ENCODE measurements at places on chromosomes 12 and 14.

DNA sequence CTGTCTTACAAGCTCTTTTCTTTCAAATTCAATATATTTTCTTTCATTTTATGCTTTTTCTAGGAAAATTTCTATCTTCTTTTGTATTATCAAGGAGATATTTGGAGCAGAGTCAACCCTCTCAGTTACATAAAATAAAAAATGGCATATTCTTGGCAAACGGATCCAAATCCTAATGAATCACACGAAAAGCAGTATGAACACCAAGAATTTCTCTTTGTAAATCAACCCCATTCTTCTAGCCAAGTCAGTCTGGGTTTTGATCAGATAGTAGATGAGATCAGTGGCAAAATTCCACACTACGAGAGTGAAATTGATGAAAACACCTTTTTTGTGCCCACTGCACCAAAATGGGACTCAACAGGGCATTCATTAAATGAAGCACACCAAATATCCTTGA lies 20.6 kb downstream of the PIK3C2G start:
- no peak for DNase-seq

- no peak for DNase-seq
Observed at GRCh38 chr14:63361790-63362189, 43.1 kb upstream of the GPHB5 start.

- no peak for DNase-seq
Observed at GRCh38 chr12:95244350-95244749, 26.7 kb downstream of the VEZT start.

DNA sequence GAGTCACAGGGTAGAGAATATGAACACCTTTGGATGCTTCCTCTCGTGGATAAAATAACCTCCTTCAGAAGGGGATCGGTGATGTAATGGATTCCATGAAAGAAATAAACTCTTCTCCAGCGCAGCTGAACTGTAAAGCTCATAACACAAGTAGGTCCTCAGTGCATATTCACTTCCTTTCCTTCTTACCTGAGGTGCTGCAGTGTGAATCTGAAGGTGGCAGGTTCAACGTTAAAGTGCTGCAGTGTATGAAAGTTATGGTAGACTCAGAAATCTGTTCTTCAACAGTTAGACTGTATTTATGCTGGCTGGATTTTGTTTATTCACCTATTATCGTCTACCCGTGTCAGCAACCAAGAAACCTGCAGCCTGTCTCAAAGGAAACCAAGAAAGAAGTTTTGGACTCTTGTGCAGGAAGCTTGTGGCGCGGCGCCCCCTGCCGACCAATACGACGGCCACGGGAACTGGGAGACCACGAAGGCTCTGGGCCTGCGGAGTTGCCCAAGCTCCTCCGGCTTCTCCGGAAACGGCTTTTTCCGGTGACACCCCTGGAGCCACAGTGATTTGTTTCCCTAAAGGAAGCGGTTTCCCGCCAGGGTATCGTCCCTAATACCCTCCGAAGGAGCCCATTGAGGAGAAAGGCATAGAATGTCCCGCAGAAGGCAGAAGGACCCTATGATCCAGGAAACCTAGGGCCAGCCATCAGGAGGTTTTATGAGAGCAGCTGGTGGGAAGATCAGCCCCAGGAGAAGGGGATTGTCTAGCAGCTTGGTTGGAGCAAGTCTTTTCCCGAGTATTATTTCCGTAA lies 17.6 kb upstream of the RNASE3 start:
- peak; percentile 91 for DNase-seq

- no peak for DNase-seq
Observed at GRCh38 chr12:93954166-93955112, 193.9 kb upstream of the PLXNC1 start.

GRCh38 chr12:86730233-86730632 lies 474.0 kb upstream of the MGAT4C start:
- no peak for DNase-seq

GRCh38 chr12:2960390-2960956 lies 1.3 kb downstream of the TEAD4 start:
- peak; percentile 37 for DNase-seq

- no peak for DNase-seq
Observed at GRCh38 chr12:54977857-54978256, 6.7 kb downstream of the TESPA1 start.

DNA sequence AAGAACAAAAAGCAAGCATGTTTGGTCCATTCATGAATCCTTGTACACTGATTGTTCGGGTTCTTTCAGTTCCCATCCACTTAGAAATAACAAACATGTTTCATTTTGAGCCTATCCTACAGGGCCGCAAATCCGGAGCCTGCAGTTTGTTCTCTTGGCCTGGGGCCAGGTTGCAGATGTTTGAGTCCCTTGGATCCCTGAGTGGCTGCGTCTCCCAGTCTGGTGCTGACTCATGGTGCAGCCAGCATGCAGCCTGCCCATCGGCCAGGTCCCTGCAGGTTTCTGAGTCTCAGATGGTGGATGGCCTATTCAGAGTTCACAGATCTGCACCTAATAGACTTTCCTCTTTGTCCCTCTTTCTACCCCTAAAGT lies 1.9 kb upstream of the DYNC1H1 start:
- no peak for DNase-seq

DNA sequence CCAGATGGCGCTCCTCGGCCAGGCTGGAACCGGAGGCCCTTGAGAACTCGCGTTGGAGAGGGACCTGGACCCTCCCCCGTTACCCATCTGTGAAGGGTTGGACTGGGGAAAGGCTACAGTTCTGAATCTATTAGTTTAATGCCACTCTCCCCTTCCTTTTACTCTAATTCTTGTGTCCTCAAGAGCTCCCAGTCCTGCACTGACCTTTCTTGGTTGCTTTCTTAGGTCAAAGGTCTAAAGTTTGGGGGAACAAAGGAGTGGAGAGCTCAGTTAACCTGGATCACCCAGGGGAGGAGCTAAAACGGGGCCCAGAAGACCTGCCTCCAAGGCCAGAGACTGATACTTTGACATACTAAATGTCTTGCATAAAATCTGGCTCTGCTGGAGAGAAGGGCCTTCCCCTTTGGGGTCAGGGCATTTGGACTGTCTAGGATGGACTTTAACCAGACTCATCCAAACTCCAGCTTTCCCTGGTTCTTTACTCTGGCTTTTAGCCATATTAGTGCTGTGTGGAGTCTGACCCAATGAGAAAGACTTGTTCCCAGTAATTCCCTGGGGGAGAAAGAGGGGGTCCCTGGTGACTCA lies 923 bp upstream of the MLF2 start:
- DNase-seq, result no peak

GRCh38 chr14:85597701-85598100 lies 67.8 kb downstream of the FLRT2 start:
- DNase-seq, result no peak

- no peak for DNase-seq
Observed at GRCh38 chr12:119956047-119956446, 33.0 kb upstream of the BICDL1 start.

- no peak for DNase-seq
Observed at GRCh38 chr12:30613119-30613830, 82.4 kb downstream of the IPO8 start.

- no peak for DNase-seq
Observed at GRCh38 chr12:45138609-45139008, 77.3 kb upstream of the ANO6 start.

GRCh38 chr14:64625386-64626232 lies 75.8 kb downstream of the PPP1R36 start:
- DNase-seq, result no peak

GRCh38 chr12:42539696-42540095 lies 49.9 kb downstream of the PRICKLE1 start:
- DNase-seq, result no peak

GRCh38 chr12:89960607-89961394 lies 252.2 kb upstream of the ATP2B1 start:
- DNase-seq, result peak; percentile 8

- no peak for DNase-seq
Observed at GRCh38 chr12:58086006-58086405, 144.6 kb downstream of the ATP23 start.

- DNase-seq, result no peak
Observed at GRCh38 chr12:94488463-94488862, 28.8 kb upstream of the CEP83 start.

DNA sequence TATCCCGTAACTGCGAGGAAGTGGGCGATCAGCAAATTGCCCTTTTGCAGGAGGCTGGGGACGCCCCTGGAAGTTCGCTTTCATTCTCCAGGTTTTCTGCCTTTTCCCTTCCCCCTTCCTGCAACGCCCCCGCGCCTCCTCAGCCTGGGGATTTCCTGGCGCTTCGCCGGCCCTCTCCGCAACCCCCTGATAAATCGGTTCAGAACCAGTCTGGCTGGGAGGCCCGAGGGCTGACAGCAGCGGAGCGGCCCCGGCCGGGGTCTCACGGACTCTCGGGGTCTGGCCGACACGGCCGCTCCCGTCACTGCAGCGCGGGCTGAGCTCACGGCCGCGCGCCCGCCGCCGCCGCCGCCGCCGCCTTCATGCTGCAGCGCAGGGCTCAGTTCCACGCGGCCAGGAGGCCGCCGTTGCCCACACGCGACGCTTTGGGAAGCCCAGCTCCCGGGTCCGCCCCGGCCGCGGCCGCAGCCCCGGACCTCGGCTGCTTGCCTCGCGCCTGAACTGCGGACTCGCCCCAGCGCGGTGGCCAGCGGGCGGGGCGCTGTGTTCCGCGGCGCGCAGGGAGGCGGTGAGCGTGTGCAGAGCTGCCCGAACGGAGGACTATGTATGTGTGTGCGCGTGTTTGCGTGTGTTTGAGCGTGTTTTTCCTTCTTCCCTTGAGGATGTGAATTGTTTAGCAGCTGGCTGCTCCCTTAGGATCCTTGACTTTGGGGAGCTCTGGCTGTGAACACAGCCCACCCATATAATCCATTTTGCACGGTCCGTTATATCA lies at the start of gene LRFN5:
LRFN5 (plus strand) TSS at position 345 of the 772 bp plus-strand sequence.
- DNase-seq, result no peak

DNA sequence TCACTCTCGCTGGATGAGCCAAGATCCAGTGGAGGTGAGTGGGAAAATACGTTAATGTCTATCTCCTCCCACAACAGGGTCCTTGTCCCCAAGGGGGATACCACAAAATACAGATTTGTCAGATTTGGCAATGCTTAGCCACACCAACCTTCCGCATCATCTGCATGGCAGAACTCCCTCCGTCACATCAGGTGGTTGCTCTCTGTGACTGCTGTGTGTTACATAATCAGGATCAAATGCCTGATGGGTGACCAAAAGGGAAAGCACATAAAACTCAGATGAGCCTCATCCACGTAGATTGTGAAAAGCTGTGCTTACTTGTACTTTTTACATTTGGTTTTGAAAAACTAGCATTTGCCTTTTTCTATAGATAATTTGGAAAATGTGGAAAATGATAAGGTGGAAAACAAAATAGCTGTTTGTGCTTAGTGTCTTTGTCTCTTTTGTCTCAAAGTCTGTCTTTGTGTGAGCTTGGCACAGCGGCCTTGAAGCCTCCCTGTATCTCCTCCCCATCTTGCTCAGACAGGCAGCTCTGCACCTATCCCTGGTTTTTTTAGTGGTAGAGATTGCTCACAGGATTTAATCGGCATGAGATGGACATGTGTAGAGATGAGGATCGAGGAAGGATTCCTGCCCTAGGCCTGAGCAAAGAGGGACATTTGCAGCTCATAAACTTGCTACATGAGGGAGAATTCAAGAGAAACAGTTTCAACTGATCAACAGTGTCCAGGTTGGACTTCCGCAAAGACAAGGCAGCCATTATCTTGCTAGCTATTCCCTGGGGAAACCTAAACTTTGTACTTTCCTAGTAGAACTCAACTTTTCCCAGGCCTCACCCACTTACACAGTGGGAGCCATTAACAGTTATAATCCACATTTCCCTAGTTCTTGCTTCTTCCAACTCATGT lies 3.6 kb upstream of the FGF6 start:
- DNase-seq, result no peak

DNA sequence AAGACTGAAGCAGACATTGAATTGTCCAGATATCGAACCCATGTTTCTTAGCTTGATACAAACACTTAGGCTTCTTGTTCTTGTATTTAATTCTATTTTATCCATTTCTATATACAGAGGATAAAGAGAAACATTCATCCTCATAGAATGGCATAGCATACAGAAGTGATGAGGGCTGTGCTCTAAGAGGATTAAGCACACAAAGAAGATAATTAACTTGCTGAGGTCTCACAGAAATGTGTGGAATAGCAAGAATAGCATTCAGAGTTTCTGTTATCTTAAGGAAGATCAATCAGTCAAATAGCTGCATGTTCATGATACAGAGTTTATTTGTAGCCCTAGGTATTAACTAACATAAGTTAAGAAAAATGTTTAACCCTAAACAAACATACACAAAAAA lies 27.3 kb upstream of the STRAP start:
- no peak for DNase-seq

DNA sequence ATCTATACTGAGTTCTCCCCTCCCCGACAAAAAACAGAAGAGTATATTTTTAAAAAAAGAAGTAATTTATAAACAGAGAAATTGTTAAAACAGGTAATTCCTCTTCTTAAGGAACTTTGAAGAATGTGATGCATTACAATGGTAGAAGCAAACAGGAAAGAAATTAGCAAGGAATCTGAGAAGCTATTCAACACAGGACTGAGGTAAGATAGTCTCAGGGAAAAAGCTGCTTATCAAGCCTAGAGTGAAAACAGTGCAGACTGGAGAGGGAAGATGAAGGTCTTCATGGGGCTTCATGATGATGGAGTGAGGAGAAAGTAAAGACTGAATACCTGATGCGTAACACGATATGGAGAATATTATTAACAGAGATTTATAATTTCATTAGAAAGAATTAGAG lies 880.0 kb downstream of the SLC16A7 start:
- no peak for DNase-seq

GRCh38 chr12:47856721-47857575 lies 37.2 kb upstream of the HDAC7 start:
- DNase-seq, result no peak

- DNase-seq, result no peak
Observed at GRCh38 chr12:46395388-46395787, 22.8 kb upstream of the SLC38A2 start.

GRCh38 chr12:131230340-131231031 lies 276.8 kb downstream of the ADGRD1 start:
- no peak for DNase-seq

DNA sequence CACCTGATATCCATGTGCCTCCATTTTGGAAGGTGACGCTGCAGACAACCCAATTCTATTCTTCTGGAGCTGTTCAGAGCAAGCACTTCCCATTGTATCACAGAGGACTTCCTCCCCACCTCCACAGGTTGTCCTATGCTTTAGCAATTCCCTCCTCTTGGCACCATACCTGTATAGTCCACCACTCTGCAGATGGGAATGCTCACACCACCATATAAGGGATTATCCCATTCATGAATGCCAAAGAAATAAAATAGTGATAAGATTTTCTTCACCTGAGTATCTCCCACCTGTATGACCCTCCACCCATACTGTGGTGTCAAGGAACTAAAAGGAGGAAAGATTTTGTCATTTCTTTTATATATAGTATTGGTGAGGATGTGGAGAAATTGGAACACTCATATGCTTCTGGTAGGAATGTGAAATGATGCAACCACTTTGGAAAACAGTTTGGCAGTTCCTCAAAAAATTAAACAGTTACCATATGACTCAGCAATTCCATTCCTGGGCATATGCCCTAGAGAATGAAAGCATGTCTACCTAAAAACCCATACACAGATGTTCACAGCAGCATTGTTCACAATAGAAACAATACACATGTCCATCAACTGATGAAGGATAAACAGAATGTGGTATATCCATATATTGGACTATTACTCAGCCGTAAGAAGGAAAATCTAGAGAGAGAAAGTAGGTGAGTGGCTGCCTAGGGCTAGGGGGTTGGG lies 75.2 kb downstream of the FIGNL2 start:
- no peak for DNase-seq

Data from stimulated activated CD4-positive, alpha-beta T cell treated with anti-CD3 and anti-CD28 coated beads, Interleukin-15, amount 100 ng/mL, for 24 hours (primary cell).